ENCODE measurements at places on chromosomes 16 and 17. TPM values are rescaled to one million over a fixed set of nuclear protein-coding genes. Genes with fewer than 3 reads are reported as not detected.

DNA sequence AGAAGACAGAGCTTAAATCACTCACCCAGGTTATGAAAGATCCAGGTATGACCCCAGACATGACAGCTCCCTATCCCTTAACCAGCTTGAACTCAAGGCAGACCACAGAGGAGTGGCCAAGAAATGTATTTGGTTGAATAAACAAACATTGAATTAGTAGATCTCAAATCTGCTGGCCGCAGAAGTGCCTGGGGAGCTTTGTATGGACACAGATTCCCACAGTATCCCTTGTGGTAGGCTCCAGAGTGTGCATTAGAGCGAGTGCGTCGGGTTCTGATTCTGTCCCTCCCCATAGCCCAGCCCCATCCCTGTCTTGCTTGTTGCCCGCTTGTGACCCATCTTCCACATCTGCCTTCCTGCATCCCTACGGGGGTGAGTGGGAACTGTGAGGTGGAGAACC lies 118.8 kb upstream of the FOXF1 start:
- DNase-seq, result no peak

GRCh38 chr17:9356488-9356911 lies 219.1 kb downstream of the STX8 start:
- DNase-seq, result no peak

DNA sequence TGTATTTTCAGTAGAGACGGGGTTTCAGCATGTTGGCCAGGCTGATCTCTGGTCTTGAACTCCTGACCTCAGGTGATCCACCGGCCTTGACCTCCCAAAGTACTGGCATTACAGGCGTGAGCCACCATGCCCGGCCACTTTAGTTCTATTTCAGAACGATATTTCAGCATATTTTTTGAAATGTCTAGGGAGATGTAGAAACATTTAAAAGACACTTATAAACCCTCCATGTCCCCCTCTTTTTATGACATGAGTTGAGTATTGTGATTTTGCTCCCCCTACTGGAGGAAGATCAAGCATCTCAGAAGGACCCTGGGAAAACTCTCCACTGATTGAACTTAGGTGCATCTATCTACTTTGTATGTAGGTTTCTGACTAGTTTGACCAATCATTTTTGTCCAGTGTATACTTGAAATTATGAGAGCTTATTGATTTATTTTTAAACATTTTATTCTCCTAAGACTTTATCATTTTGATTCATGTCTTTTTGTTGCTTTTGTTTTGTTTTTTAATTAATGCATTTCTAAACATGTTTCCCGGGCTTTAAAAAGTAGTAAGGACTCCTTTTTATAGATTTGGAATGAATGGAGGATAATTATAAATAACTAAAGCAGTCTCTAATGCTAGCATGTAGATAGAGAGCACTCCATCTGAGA lies 105.1 kb downstream of the CHD9 start:
- DNase-seq, result peak; percentile 44

- peak; percentile 58 for DNase-seq
These were observed 12.9 kb downstream of the FOXF1 start for GRCh38 chr16:86523166-86523740.

ABAT gene
- total RNA-seq, result 6.5 TPM

HID1 gene
- total RNA-seq, result not detected

DNA sequence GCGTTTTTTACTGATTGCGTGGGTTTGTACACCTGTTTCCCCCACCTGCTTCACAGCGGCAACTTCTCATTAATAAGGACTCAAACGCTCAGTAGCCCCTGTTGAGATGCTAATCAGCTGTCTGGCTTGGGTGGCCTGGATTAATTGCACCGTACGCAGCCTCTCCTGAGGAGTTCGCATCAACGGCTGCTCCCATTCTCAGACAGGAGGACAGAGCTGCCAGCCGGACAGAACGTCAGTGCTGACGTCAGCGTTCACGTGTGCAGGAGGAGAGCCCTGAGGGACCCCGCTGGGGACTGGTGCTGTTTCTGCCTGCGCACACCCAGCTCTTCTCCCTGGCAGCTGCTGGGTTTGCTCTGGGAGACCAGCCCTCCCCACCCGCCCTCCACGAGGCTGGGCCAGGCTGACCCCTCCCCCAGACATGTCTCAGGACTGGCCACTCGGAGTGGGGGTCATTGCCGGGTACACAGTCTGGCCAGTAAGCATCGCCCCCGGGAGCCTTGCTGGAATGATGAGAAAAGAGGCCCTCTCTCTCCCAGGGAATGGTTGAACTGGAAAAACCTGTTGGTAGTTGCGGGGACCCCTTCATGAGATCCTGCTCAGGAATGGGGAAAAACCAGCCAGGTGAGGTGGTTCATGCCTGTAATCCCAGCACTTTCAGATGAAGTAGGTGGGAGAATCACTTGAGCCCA lies 5.7 kb upstream of the BANP start:
- peak; percentile 88 for DNase-seq

GRCh38 chr16:66036793-66037715 lies 329.4 kb upstream of the CDH5 start:
- no peak for DNase-seq

SLC5A11 gene
- total RNA-seq, result not detected

- peak; percentile 6 for DNase-seq
These were observed 17.4 kb downstream of the CTCF start for GRCh38 chr16:67579686-67580085.

GNG13 gene
- not detected for total RNA-seq

- no peak for DNase-seq
These were observed 171.1 kb downstream of the SNX29 start for GRCh38 chr16:12147681-12148080.

DNA sequence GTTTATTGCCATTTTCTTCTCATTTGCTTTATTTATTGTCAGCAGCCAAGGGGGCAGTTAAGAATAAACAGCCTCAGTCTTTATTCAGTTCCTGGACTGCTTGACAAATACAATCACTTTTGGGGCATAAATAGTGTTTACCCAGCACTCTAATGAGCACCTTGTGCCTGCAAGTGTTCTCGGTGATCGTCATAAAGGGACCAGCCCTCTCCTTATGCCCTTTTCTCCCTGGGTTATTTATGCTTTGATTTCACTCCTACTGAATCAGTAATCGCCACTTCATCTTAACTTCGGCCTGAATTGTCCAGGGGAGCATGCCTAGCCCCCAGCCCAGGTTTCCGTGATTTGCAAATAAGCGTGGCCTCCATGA lies 55.7 kb upstream of the CACNG5 start:
- no peak for DNase-seq

SDF2 gene
- 40.9 TPM for total RNA-seq

DNA sequence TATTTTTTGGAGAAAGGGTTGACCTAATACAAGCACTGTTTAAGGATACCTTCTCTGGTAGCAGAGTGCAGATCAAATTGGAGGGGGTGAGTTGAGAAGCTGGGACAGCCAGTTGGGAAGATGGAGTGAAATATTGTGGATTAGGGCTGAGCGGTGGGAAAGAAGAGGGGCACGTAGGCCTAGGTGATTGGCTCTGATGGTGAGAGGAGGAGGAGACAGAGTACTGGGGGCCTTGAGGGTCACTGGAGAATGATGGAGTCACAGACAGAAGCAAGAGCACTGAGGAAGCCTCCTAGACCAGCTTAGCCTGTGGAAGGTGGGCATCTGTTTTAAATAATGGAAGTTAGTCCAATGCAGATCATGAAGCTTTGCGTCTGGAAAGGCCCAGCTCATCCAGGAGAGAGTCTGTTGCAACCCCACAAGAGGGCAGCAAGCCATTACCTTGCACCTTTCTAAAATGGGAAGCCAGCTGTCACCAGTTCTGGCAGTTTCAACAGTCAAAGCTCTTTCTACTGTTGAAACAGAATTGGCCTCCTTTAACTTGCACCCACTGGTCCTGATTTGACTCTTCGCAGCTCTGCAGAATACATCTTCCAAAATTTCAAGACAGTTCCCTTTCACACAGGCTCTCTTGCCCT lies 11.8 kb downstream of the SLC9A5 start:
- peak; percentile 71 for DNase-seq

GRCh38 chr17:46850688-46851028 lies 725 bp upstream of the WNT9B start:
- DNase-seq, result peak; percentile 73

- peak; percentile 82 for DNase-seq
These were observed 4.0 kb downstream of the TMEM170A start for GRCh38 chr16:75460446-75460845.

- peak; percentile 72 for DNase-seq
These were observed 21.1 kb upstream of the DOK4 start for GRCh38 chr16:57507136-57508034.

GRCh38 chr16:17331071-17331607 lies 139.6 kb downstream of the XYLT1 start:
- no peak for DNase-seq

DNA sequence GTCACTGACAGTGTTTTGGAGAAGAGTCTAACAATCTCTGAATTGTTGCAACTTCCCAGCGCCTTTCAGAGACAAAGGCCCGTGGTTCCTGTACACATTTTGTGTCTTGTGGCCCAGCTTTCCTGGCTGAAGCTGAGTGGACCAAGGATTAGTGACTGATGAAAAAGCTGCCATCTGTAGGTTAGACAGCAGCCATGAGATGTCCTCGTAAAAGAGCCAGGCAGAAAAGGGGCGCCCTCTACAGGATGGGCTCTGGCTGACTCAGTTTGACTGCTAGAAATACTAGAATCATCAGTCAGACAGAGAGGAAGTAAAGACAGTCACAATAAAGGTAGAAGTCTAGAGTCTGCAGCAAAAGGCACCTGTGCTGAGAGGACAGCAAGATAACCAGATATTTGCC lies 26.5 kb upstream of the NF1 start:
- DNase-seq, result no peak

NOXO1 gene
- under 0.01 TPM for total RNA-seq

GRCh38 chr17:36773039-36773438 lies 164.2 kb upstream of the LHX1 start:
- no peak for DNase-seq

- no peak for DNase-seq
These were observed 10.7 kb downstream of the MSRB1 start for GRCh38 chr16:1932050-1933028.

GRCh38 chr17:325270-326009 lies 27.2 kb downstream of the RPH3AL start:
- peak; percentile 26 for DNase-seq

GRCh38 chr17:29613352-29613837 lies 9.3 kb downstream of the CORO6 start:
- peak; percentile 99 for DNase-seq

HBA1 gene
- total RNA-seq, result not detected

ASIC2 gene
- total RNA-seq, result not detected

GRCh38 chr16:88014252-88014781 lies 63.1 kb downstream of the BANP start:
- DNase-seq, result peak; percentile 96

- DNase-seq, result no peak
These were observed 38.0 kb upstream of the SNN start for GRCh38 chr16:11630046-11630767.

CHST4 gene
- not detected for total RNA-seq

- DNase-seq, result no peak
These were observed 6.5 kb upstream of the DHX40 start for GRCh38 chr17:59558953-59559352.

DNA sequence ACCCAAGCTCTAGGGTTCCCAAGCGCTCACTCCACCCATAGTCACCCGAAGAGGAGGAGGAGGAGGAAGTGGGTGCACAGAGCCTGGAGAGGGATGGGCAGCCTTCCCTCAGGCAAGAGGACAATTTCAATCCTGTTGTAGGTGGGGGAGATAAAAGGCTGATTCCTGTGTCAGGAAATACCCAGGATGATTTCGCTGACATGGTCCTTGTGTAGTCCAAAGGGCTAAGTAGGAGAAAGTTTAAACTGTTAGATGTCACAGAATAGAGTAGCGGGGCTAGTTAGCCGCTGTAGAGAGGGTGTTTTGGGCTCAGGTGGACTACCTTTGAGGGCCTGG lies 1.3 kb upstream of the EXOC7 start:
- DNase-seq, result peak; percentile 1

ABCC12 gene
- not detected for total RNA-seq

DUS1L gene
- total RNA-seq, result 43.8 TPM

DNA sequence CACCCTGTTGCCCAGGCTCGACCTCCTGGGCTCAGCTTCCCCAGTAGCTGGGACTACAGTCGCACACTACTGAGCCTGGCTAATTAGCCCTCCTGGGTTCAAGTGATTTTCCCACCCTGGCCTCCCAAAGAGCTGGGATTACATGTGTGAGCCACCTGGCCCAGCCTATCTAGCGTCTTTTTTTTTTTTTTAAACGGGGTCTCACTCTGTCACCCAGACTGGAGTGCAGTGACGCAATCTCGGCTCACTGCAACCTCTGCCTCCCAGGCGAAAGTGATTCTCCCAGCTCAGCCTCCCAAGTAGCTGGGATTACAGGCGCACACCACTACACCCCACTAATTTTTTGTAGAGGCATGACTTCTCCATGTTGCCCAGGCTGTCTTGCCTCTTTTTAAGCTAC lies 33.3 kb downstream of the GLG1 start:
- no peak for DNase-seq

TBC1D16 gene
- 68.8 TPM for total RNA-seq

KRTAP4-4 gene
- not detected for total RNA-seq

- DNase-seq, result peak; percentile 82
These were observed 2.0 kb downstream of the RGS11 start for GRCh38 chr16:273547-274421.

TTC19 gene
- 39.8 TPM for total RNA-seq

DNA sequence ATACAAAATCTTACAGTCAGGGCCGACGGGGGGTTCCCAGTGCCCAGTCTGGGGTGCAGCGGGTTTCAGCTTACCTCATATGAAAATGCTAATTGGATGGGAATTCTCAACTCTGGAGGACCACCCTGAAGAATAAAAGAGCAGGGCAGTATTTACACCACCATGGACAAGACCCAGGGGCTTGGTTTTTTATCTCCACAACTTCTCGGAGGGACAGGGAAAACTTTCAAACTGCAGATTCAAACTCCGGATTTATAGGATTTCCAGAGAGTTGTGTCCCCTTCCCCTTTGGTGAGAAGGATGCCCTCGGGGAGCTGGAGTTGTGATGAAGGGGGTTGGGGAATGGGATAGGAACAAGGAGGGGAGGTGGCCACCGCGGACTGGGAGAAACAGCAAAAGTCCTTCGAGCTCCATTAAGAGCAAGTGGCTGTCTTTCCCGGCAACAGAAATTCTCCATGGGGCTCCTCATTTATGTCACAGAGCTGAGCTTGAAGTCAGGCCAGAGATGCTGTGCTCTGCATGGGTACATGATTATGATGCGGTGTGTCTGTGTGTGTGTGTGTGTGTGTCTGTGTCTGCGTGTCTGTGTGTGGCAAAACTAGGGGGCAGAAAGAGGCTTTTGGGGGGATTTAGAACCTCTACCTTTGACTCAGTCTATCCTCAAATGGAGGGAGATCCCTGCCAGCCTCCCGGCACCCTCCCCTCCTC lies 15.7 kb downstream of the FOXL1 start:
- DNase-seq, result no peak

RPS15A gene
- total RNA-seq, result 1,145 TPM

Data from osteoblast (primary cell).